Endothelial cell of umbilical vein (primary cell): ENCODE measurements at places on chromosomes 11 and 22. TPM values are rescaled to one million over a fixed set of nuclear protein-coding genes. Genes with fewer than 3 reads are reported as not detected.

DNA sequence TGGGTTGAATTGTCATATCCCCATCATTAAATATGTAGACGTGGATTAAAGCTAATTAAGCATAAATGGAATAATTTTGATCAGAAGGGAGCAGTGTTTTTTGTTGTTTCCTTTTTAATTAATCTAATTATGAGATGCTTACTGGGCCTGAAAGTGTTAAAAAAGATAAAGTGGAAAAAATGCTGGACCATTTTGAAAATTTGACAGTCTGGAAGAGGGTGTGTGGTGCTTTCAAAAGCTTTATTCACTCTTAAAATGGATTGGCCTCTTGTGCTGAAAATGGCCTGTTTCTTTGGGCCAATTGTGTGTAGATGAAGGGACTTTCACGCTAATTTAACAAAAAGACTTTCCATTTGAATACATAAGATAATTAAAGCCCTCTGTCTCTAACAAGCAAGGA is 1.8 kb downstream of the TNRC6B start:
- DNase-seq: no peak

Gene LMO2
- polyA plus RNA-seq: 44.6 and 60.4 TPM in 2 replicates

Gene RFPL1
- polyA plus RNA-seq: not detected in 2 replicates

Gene OR8G1
- polyA plus RNA-seq: not detected in 2 replicates

DNA sequence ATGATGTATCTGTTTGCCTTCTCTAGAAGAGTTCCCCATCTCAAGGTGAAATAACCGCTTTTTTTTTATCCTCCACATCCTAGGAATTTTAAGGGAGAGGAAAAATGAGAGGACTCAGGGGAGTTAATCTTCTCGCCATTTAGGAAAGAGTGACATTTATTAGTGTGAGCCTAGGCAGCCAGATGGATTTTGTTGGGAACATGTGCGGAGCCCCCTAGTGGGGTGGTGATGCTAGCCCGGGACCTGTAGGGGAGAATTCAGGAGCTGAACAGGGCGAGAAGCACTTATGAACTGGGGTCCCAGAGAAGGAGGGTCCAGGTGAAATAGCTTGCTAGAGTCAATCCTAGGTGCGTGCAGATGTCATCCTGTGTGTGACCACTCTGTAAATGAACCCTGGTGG is 10.7 kb downstream of the IL17RA start:
- no peak for DNase-seq

Gene SLC15A3
- 3.3 TPM in 2 replicates for polyA plus RNA-seq

DNA sequence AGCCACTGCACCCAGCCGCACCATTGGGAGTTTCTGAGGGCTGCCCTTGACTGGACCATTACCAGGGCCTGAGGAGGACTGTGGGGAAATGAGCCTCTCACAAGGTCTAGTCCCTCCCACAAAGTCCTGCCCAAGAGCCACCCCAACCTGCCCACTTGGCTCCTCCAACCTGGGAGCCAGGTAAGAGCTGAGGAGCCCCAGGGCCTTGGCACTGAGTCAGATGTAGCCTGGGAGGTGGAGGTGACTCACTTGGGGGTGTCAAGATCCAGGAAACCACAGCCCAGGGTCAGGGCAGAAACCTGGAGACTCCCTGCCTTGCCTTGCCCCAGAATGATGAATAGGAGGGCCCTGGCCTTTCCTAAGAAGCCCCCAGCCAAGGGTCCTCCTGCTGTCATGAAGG is 25.8 kb upstream of the P2RY2 start:
- DNase-seq: no peak

Gene HTR3A
- polyA plus RNA-seq: not detected in 2 replicates

Gene CD82
- 14.9 and 17.9 TPM in 2 replicates for polyA plus RNA-seq

DNA sequence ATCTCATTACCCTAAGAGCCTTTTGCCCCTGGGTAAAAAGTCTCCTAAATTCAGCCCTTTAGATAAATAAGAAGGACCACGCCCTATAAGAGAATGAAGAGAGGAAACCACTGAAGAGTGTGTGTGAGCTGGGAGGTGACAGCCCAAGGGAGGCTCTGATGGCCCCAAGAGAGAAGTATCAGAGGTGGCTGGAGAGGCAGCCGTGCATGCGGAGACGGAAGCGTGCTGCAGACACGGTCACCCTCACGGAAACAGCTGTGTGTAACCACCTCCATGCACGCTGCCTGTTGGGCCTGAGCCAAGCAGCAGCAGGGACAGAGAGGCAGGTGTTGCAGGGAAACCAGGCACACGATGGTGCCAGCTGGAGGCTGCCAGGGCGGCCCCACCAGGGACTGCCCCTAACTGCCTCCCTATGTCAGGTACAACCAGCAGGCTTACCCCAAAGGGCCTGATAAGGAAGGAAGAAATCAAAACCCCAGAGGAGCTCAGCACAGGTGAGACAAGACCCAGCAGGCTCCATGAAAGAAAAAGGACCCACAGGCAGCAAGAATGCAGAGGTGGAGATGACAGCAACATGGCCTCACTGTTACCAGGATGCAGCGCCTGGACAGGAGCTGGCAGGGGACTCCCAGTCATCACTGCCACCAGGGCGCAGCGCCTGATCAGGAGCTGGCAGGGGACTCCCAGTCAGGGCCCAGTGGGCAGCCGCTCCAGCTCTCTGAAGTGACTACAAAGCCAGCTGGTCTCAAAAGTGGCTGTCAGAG is 7.8 kb downstream of the LARGE2 start:
- no peak for DNase-seq

GRCh38 chr11:69642549-69642912 is 1.6 kb downstream of the CCND1 start:
- DNase-seq: peak; percentile 12

Gene APOL3
- polyA plus RNA-seq: 16.6 and 17.9 TPM in 2 replicates

GRCh38 chr11:86497310-86497709 is 122.6 kb downstream of the CCDC81 start:
- DNase-seq: no peak

DNA sequence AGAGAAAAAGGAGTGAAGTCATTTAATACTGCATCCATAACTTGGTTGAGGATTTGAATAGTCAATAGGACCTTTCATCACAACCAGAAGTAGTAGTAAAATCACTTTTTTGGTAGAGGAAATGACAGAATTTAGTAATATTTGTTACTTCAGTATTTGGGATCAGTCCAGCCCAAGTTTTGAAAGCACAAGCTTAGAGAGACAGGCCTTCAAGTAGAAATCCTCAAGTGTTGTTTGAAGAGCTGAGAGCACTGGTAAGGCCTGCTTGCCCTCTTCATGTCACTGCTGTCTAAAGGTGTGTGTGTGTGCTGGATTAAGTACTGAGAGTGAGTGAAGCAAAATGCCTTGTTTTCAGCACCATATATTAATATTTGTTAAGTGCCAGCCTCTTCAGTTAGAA is 137.3 kb downstream of the WNT11 start:
- DNase-seq: no peak
